ENCODE measurements at places on chromosomes 4 and X. TPM values are rescaled to one million over a fixed set of nuclear protein-coding genes. Genes with fewer than 3 reads are reported as not detected.

RADX gene
- total RNA-seq, result 5.7 TPM

DNA sequence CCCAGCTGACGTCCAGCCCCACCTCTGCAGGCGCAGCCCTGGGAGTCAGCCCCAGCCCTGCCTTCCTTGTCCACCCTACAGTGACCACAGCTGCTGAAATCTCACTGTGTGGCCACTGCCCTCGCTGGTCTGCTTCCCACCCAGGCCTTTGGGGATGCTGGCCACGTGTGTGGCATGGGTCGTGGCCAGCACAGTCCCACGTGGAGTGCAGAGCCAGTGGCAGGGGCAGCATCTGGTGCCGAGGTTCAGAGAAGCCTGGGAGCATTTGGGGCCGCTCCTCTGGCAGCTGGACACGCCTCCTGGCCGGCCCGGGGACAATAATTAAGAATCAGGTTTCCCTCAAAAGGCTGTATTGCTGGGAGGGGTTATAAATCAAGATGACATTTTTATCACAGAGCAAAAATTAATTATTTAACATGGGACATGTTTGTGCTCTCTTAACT lies 92.1 kb downstream of the HMX1 start:
- no peaks in the 10 kb centered on the region for H3K4me1 ChIP-seq
- no peak for DNase-seq
- no peaks in the 10 kb centered on the region for H3K27me3 ChIP-seq
- H3K27ac ChIP-seq, result no peak overlapping the region
- H3K4me3 ChIP-seq, result no peak overlapping the region
- H3K36me3 ChIP-seq, result no peaks in the 10 kb centered on the region

DNA sequence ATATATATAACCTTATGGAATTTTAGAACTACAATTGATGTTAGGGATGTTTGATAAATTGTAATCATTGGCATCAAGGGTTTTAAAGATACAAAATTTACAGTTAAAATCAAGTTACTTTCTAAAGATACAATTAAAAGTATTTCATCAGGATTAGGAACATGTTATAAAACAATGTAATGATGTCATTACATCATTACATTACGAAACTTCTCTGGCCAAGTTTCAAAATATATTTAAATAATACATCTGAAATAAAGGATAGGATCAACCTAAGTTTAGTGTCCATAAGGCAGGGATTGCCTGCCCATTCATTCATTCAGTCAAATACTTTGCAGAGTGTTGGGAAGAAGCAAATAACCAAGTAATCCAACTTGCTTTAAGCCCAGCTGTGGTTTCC lies 75.1 kb downstream of the TENM3 start:
- no peak for DNase-seq
- no peak overlapping the region for H3K27ac ChIP-seq

DNA sequence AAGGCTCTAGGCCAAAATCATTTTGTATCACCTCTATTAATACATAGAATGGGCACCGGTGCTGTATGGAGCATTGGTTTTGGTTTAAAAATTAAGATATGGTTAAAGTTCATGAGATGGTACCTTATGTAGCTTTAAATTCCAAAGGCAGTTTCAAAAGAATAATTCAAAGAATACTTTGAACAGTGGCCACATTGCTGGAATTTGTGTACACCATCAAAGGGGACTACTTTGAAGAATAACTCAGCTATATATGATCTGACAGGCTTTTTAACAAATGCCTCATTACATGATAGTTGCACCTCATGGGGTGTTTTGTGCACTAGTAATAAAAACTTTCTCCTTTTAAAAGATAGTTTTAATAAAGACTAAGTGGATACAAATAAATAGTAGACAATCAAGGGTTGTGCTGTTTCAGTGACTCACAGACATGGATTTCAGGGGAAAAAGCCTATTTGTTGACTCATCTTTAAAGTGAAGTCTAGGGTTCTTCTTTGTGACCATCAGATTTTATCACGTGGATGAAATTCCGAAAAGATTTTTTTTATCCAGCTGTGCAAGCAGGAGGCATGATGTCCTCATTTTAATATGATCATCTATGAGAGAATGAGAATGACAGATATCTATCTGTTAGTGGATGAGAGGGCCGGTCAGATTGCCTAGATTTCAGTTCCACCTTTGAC lies 12.8 kb downstream of the MTM1 start:
- H3K27me3 ChIP-seq, result no peaks in the 10 kb centered on the region
- no peak overlapping the region for H3K4me3 ChIP-seq

- no peak overlapping the region for H3K4me3 ChIP-seq
- H3K36me3 ChIP-seq, result no peaks in the 10 kb centered on the region
- no peak for DNase-seq
- no peaks in the 10 kb centered on the region for H3K27me3 ChIP-seq
- no peaks in the 10 kb centered on the region for H3K4me1 ChIP-seq
Measured at GRCh38 chr4:22969287-22969896, 276.7 kb downstream of the GBA3 start.

All from activated CD4-positive, alpha-beta T cell treated with anti-CD3 and anti-CD28 coated beads, Interleukin-2, amount 10 ng/mL, durations not matched to agents 24 days and 14 days (primary cell).